Effector memory CD8-positive, alpha-beta T cell (primary cell): ENCODE measurements at places on chromosomes 16 and 17.

GRCh38 chr17:67461228-67461780, 84.2 kb downstream of the PITPNC1 start:
- DNase-seq, result no peak

DNA sequence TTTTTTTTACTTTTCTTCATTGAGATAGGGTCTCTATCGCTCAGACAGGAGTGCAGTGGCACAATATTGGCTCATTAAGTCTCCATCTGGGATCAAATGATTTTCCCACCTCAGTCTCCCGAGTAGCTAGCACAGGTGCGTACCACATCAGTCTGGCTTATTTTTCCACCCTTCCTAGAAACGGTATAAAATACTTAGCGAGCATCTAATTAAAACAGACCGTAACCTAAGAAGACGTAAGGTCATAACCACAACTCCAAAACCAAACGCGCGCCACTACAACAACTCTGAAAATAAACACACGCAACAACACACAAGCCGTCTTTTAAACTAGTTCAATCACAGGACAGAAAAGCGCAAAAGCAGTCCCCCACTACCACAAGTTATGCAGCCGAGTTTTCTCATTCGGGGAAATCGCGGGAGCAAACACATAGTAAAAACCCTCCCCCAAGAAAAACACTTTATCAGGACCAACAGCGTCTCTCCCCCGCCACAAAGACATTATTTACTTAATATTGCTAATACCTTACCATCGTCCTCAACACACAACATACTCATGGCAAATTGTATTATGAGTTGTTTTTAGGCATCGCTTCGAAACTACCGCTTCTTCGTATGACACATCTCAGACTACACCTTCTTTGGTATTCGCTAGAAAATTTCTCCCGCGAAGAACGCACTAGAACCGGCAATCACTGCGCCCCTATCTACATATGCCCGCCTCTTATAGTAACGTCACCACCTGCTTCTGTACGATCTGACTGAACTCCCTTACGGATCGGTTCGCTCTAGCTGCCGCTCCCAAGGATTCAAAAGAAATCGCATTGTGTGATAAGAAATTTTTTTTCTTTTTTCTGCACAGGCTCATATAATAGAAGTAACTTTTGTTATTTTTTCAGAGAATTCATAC, 32.8 kb downstream of the TEX14 start:
- DNase-seq, result peak; percentile 88

DNA sequence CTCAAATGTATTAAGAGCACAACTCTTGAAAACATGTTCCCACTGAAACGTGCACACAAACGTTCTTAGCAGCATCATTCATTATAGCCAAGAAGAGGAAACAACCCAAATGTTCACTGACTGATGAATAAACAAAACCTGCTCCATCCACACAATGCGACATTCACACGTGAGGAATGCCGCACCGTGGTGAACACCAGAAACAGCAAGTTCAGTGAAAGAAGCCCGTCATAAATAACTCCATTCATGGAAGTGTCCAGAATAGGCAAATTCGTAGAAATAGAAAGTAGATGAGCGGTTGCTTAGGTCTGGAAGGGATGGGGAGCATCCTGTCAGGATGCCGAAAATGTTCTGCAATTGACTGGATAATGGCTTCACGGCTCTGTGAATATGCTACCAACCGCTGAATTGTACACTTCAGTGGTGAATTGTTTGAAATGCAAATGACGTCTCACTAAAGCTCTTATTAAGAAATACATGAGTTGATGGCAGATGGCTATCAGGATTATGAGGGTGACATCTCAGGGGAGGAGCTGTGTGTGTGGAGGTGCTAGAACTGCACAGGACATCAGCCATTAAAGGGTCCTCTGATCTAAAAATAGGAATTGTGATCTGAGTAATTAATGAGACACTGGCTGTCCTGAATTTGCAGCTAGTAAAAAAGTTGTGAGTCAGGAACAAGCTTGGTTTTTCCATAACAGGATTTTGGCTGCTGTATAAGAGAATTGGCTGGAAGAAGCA, 771.0 kb downstream of the KCNJ18 start:
- DNase-seq, result no peak

DNA sequence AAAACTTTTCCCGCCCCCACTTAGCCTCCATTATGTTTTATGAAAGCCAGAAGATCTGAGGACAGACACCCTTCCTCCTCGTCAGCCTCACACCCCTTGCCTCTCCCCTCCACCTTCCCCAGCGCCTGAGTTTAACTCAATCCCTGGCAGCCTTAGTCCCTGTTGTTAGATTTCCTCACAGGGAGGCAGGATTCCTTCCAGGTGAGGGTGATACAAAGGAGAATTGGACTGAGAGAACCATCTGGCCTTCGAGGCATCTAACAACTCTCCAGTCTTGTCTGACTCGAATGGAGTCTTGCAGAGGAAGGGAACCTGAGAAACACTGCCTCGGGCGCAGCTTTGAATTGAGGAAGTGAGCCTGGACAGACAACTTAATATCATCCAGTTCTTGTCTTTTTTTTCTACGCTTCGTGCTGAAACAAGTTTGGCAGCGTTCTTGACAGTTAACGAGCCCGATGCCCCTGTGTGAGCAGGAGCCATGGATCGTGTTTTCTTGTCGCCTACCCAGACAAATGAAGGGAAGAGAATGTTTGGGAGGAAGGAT, 1.3 kb upstream of the ZNF768 start:
- no peak for DNase-seq

GRCh38 chr17:77366558-77367245, 225.9 kb downstream of the SEC14L1 start:
- no peak for DNase-seq
